ENCODE measurements at places on chromosomes 3 and 15. TPM values are rescaled to one million over a fixed set of nuclear protein-coding genes. Genes with fewer than 3 reads are reported as not detected.
A peak's percentile ranks its signal among the peaks of the same experiment; 100 is the strongest.

NEK10 gene
- 0.87 TPM for total RNA-seq

DNA sequence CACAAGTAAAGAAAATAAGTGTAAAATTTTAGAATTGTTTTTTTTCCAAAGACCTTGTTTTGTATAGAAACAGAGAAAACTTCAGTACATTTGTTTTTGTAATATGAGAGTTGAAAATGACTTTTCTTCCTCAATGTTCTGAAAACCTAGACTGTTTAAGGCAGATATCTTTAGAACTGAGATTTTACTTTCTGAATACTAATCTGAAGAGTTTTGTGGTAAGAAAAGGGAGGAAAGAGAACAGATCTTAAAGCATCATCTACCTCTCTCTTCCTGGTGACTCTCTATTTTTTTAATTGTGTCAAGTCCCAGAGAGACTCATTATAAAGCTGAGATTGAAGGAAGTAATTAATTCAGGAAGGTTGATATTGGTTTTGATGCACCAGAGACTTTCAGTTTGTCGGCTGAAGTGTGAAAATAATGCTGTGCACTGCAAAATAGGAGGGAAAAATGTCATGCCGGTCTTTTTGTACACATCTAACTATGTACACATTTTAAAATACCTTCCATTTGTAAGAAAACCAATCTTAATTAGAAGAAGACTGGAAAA, 142.1 kb upstream of the NAALADL2 start:
- no peak for DNase-seq

- DNase-seq = no peak
These were observed 135.3 kb downstream of the DIPK2A start for GRCh38 chr3:144106970-144107369.

DNA sequence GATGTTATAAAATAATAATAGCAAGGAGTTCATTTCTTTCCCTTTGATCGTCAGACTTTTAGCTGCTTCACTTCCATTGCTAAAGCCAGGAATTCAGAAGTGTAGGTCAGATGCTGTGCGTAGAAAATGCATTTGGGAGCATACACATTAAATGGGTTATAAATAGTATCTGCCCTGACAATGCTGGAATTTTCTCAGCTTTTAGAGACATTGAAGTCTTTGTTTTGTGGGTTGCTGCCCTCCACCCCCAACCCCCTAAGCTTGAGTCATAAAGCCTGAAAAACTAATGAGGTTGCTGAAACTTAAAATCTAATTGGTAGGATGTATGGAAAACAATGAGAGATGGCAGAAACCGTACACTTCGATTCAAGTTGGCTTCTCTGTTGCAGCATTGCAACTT, 81.9 kb downstream of the MITF start:
- no peak for DNase-seq

DNA sequence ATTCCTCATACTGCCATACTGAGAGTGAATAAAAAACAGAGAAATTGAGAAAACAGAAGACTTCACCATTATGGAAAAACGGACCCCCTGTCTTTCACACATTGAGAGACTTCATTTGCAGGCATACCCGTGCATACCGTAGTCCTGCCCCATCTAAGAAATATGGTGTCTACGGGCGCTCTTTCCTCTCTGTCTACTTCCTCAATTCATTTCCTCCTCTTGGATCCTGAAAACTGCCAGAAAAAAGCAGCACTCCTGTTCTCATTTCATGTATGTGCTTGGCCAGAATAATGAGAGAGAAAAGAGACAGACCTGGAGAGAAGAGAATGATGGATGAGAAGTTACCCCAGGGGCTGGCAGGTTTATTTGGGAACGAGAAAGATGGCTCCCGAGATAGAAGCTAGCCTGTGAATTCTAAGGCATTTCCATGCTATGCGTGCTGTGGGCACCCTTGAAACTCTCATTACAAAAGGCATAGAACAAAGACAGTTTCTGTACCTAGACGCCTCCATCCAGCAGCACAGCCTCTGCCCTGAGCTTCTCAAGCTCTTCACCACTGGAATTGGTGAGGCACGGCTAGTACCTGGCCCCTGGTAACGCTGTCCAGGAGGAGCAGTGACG, 62.5 kb upstream of the EPHB3 start:
- no peak for DNase-seq

SCAANT1 gene
- total RNA-seq = not detected

DNA sequence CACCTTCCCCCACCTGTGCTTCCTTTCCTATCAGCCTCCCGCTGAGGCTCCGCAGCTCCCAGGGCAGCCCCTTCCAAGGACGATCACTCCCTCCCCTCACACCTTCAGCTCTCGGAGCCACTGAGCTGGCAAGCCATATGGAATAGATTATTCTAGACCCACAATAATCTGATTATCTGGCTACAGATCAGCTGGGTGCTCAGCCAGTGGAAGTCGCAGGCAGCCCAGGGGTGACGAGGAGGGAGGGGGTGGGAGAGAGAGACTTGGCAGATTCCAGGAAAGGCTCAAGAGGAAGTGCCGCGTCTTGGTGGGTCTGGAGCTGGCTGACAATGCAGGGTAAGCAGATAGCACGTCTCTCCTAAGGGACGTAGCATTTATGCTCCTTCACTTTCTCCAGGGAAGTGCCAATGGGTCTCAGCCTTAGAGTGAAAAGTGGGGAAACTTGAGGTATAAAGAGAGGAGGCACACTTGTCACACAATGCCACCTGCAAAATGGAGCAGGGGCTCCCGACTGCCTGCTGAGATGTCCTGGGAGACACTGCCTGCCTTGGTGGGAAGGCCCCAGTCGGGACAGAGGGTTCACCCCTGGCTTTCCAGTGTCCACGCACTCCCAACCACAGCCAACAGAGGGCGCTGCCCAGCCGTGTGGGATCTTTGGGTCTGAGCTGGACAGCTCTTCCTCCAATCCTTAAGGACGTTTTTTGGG, 9.4 kb upstream of the MESP1 start:
- DNase-seq = peak; percentile 96

DNA sequence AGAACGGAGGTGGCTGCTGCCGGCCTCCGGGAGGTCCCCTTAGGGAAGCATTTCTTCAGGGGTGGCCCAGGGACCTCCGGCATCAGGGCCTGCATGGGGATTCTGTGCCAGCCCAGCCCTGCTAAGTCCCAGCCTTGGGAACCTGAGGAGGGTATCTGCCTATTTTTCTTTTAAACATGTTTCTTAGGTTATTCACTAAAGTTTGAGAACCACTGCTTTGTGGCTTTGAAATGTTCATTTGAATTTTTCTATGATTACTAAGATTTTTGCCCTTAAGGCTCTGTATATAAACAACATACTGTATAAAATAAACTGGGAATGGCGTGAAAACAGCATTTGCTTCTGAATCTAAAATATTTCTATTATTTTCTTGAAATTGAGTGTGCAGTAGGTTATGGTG, 24.4 kb downstream of the FAN1 start:
- no peak for DNase-seq

DNA sequence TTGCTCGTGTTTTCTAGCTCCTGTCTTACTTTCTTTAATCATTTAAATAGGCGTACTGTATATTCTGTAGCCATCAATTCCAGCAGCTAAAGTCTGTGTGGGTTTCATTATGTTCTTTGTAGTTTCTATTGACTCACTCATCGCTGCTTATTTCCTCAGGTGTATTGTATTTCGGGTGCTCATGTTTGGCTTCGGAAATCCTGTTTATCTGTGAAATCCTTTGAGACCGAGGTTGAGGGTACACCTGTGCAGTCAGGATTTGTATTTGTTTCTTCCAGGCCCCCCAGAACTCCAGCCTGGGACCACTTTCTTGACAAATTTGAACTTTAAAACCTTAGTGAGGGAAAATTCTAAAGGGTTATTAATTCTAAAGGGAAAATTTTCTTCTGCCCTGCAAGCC, 2.0 kb upstream of the PAK2 start:
- no peak for DNase-seq
